Spinal cord (tissue), 10 donors: ENCODE measurements at places on chromosomes 12 and 14.

GRCh38 chr12:94026596-94026995, 121.8 kb upstream of the PLXNC1 start:
- no peak for DNase-seq

DNA sequence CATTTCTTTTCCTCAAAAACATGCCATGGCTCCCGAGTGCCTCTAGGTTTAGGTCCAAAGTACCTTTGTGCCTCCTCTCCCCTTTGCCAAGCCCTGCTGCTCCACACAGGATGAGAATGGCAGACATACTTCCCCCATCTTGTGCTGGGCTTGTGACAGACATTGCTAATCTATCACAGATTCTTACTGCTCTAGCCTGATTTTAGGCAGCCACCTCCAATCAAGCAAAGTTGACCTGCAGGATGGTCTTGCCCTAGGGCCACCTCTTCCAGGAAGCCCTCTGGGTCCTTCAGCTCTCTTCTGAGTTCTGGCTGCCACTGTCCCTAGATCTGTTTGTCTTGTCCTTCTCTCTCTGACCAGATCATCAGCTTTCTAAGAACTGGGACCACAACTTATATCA, 20.5 kb downstream of the FOXN4 start:
- no peak for DNase-seq

DNA sequence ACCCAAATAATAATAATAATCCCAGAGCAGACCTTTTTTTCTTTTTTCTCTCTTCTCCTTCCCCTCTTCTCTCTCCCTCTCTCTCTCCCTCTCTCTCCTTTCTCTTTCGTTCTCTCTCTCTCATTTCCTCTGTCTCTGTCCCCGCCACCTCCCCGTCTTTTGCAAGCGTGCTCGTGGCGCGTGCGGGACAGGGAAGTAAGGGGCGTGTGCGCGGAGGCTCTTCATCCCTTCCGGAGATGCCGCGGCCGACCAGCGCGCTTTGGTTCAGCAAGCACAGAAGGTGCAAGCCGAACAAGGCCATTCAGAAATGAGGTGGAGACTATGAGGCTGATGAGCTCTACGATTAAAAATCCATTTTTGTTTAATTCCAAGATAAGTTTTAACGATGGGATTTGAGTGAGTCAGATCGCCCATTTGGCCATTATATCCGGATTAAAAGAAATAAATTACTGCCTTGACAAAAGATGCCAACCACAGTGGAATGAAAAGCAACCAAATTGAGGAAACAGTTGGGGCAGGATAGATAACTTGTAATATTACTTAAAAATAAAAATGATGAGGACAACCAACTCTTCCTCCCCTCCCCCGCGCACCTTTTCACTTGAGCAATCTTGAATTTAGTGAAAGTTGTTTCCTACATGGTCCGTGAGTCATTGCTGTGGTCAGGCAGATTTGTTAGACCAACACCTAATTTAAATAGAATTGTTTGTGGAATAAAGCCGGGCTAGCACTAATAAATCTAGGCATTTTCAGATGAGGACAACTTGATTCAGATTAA, 1.2 kb upstream of the AMIGO2 start:
- DNase-seq, result peak; percentile 45

GRCh38 chr14:64764641-64765520, 60.7 kb downstream of the PLEKHG3 start:
- peak; percentile 69 for DNase-seq

DNA sequence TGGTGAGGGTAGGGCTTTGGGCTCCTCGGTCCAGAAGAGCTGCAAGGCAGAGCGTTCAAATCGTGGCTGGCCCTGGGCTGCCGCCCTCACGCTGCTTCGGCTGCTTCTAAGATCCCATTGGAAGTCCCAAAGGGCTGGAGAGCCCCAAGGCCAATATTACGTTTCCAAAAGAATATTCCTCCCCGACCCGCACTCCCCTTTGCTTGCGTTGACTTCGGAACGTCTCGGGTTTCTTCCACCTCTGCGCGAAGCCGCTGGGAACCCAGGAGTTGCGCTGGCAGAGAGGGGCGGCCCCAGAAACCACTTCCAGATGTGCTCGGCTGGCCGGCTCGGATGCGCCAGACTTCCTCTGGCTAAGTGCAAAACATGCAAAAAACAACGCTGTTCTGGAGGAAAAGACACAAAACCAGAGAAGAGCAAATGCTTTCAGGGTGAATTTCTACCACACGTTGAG, at the start of gene GLT8D2:
Gene GLT8D2, minus strand, starts transcription at position 285 of the 454 bp plus-strand sequence. CDS start 30,539 bp downstream, outside the sequence.
- no peak for DNase-seq

DNA sequence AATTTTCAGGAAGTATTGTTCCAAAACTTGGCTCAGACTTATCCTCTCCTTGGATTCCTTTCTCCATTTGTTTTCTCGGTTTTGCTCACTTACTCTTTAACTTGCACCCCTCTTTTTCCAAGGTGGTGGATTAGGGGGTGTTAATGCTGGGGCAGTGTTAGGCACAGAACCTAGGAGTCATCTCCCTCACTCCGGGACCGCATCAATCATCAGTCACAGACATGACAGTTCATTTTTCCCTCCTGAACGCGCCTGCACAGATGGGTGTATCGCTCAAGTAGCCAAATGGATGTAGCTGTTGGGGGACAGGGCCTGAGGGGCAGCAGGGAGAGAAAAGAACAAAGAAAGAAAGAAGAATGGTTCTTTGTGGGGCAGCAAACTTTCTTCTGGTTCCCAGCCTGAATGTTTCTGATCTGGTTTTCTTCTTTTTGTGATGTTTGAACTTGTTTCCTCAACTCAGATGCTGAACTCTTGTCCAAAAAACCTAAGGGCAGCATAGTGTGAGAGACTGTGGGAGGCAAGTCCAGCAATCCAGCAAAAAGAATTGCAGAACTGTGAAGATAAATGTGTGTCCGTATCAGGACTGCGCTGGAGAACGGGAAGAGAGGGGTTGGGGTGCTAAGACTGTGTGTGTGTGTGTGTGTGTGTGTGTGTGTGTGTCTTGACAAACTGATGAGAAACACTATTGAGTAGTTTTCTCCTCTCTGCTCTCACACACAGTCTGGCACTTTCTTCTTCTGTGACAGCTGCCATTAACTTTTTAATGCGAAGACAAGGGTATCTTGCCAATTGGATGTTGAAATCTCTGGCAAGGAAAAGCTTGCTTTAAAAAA, 131.1 kb downstream of the FBXL14 start:
- no peak for DNase-seq

GRCh38 chr14:98010784-98011183, 1213.6 kb downstream of the VRK1 start:
- no peak for DNase-seq

GRCh38 chr14:63897721-63898163, 44.9 kb downstream of the SYNE2 start:
- DNase-seq, result no peak

DNA sequence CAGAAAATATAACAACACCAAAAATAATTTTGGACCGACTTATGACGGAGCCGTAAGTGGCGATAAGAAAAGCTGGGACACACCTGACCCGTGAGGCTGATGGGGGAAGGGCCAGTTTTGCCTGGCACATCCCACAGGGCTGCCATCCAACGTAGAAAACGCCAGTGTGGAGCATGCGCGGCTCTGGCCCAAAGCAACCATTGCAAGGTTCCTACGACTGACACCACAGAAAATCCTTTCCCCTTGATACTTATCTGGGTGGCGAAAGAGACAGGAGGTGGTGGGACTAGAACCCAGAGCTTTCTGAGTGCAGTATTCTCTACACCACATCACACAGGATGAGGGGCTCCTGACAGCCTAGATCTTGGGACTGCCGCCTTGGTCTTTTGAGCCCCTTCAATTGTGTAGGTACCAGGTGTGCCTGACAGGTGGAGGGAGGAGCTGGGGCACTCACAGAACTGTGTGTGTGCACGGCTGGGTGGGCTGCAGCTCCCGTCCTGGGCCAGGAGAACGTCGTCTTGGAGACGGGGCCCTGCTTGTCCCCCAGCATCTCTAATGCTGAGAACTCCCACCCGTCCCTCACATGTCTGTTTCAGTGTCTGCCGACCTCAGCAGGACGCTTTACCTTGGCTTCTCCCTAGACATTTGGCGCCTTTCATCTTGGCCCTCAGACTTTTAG, 17.4 kb upstream of the CACNA2D4 start:
- no peak for DNase-seq

DNA sequence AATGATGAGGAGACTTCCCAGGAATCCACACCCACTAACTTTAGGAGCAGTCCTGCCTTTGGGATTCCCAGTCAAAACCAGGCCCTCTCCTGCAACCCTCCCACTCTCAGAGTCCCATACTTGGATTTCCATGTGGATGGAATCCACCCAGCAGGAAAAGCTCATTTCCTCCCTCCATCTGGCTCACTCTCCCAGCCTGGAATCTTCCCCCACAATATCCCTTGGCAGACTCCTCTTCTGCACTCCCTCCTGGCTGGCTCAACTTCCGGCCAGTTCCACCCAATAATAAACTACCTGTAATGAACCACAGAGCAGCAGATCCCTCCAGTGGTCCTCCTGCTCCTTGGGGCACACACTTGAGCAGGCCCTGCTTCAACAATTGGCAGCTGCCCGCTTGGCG, 102.8 kb upstream of the EGLN3 start:
- no peak for DNase-seq

DNA sequence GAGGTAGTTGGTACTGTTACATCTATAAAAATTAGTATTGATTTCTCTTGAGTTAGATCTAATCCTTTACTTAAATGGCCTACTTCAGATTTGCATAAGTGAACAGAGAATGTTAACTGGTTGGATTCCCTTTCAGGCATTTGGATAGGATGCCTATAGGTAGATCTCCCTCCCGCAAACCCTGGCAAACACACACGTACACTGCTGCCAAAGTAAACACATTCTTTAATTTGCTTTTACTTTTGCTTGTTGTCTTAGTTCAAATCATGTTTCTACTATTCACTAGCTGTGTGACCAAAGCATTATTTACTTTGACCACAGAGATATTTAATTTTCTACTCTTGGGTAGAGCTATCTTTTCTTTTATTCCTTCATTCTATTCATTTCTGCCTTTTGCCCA, 936.1 kb upstream of the FBXO33 start:
- no peak for DNase-seq

DNA sequence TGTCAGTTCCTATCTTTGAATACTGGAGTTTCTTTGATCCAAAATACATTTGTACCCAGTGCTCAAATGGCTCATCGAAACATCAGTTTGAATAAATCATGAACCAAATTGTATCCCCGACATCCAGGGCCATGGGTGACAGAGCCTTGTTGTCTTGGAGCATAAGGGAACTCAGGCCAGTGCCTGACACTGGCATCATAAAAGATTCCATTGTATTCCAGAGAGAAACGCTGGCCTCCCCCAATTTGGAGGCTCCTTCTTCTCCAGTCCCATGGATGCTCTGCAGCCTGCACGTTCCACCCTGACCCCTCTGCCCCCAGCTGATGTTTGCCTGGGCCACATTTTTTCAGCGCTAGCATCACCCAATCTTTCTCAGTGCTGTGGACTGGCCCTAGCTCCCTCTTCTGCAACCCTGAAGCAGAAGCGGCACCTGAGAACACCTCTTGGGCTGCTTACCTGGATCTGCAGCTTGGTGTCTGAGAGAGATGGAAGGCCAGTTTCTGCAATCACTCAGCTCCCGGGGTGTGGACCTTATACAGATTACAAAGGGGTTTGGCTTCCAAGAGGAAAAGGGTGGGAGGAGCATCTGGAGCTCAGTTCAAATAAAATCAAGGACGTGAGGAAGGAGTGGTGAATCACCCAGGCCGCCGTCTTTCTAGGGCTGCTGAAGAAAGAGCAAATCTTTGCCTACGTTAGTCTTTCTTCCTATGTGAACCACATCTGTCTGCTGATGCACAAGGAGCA, at the start of gene RNASE1:
Gene RNASE1, minus strand, starts transcription at position 504 of the 744 bp plus-strand sequence. CDS start 776 bp downstream, outside the sequence.
- no peak for DNase-seq

DNA sequence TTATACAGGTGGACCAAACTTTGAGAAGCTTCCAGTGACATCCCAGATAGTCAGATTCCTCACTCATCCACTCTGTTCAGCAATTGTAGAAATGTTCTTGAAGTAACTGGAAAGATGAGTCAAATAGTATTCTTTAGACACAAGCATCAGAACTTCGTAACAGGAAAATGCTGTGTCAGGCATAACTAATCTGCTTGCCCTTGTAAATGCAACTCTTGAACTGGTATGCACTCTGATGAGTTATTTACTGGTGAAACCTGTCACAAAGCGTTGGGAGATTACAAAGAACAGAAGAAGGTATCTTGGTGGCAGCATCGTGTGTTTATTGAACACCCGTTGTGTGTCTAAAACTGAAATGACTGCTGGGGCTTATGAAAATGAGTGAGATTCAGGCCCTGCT, 10.8 kb upstream of the DUSP6 start:
- DNase-seq, result no peak

- DNase-seq, result no peak
Measured at GRCh38 chr14:44405011-44405486, 102.0 kb downstream of the FSCB start.

GRCh38 chr14:68232300-68233055, 412.9 kb downstream of the RAD51B start:
- DNase-seq, result peak; percentile 85

DNA sequence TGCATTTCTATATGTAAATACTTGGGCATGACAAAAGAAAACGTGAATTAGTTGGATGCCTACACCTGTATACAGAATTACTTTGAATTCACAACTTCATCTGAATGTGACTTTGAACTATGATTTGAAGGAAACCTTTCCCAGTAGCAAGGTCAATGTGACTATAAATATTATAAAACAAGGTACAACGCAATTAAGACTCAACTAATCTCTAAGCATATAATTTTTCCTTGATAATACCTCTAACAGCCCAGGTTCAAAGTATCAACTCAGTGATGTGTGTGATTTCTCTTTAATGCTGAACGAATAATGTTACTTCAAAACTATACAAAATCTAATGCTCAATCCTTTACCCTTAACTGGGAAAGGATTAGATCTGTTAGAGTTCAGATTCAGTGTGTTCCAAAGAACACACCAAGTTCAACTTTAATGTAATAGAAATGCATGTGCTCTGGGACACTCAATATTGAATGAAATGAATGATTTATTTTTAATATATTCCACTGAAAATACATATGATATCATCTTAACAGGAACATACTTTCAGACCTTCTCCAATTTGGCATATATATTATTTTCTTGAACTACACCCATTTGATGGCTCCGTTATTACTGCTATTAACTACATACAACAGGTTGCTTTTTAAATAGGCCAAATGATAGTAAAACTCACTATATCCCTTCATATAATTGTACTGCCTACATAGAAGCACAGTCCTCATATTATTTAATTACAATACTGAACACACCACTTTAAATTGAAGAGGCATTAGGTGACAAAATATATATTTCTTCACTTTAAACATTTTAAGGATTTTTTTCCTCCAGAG, 40.1 kb upstream of the MTERF2 start:
- DNase-seq, result peak; percentile 16

GRCh38 chr12:131239384-131240094, 285.8 kb downstream of the ADGRD1 start:
- DNase-seq, result peak; percentile 13

DNA sequence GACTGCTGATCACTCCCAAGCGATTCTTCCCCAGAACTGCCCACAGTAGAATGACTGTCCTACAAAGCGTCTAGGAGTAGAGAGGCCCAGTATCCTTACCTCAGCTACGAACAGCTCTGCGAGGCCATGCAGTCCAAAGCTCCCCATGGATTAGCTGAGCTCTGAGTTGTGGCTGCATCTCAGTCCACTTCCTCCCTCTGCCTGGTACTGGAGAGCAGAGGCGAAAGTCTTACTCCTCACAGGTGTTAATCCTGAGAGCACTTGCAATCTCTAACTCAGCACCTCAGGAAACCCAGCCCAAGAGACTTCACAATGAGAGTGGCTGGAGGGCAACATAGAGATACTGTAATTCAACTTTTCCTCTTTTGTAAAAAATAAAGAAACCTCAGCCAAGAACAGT, 493.1 kb downstream of the BCAT1 start:
- DNase-seq, result no peak

GRCh38 chr12:52209321-52209720, 17.5 kb upstream of the KRT80 start:
- DNase-seq, result no peak
